ENCODE measurements at places on chromosomes 5 and 9.

DNA sequence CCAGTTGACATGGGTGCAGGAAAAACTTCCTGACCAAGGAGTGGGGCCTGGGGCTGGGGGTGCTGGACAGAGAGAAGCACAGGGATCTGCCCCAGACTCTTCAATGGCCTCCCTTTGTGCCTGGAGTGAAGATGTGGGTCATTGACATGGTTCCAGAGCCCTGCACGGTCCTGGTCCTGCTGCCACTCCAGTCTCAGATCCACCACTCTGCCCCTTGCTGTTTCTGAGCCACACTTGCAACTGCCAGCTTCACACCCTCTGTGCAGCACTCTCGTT lies 10.1 kb downstream of the PIP5K1B start:
- no peak for DNase-seq

DNA sequence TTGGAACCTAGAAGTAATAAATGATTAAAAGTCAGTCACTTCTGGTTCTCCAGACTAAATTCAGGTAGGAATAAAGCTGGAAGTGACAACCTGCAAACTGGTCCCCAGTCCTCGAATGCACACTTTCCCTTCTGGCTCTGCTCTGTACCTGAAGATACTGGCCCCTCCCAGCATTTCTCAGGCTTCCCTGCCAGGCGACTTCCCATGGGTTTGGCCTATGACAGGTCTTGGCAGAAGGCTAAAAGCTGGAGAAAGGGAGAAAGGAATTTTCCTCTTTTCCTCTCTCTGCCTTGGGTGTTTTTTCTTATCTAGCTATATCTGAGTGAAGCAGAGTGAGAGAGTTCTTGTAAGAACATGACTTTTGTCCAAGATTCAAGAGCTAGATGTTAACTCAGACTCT lies 1005.7 kb downstream of the DTWD2 start:
- DNase-seq, result no peak

- no peak for DNase-seq
Measured at GRCh38 chr9:15155323-15155722, 151.7 kb downstream of the TTC39B start.

GRCh38 chr5:102283102-102283797 lies 12.8 kb downstream of the SLCO4C1 start:
- DNase-seq, result no peak

DNA sequence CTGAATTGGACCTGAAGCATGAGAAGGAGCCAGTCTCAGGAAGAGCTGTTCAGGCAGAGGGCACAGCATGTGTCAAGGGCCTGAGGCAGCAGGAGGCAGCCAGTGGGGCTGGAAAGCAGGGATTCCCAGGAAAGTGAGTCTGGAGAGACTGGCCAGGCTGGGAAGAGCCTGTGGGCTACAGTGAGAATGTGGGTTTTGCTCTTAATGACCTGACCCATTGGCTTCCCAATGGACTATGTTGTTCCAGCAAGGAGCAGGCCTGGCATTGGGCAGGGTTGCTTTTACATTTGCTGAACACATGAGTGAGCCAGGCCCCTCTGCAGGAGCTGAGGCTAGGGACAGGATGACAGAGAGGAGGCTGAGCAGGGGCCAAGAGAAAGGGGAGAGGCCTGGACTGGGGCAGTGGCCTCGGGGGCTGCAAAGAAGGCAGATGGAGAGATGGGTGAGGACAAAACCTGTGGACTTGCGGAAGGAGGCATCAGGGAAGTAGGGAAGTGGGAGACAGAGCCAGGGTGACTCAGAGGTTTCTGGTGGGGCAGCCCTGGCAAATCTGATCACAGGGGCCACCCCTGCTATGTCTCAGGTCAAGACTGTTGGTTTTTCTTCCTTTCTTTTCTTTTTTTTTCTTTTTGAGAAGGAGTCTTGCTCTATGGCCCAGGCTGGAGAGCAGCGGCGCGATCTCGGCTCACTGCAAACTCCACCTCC lies 65.9 kb upstream of the NEK6 start:
- DNase-seq, result peak; percentile 60

DNA sequence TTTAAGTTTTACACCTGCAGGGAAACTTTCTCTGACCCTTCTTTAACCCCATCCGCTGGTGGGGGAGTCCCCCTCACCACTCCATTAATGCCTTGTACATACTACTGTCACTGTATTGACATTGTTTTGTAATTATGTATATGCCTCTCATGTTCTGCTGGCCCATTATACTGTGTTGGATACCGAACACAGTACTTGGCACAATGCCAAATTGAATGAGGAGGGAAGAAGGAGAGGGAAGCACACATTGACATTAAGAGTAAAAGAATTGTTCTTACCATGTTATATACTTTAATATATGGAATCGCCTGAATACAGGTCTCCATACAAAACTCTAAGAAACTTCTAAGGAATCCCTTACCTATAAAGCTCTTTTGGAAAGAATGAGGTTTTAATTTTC lies 73.6 kb upstream of the GRHPR start:
- DNase-seq, result no peak

- no peak for DNase-seq
Measured at GRCh38 chr9:117116084-117116483, 298.8 kb downstream of the ASTN2 start.

DNA sequence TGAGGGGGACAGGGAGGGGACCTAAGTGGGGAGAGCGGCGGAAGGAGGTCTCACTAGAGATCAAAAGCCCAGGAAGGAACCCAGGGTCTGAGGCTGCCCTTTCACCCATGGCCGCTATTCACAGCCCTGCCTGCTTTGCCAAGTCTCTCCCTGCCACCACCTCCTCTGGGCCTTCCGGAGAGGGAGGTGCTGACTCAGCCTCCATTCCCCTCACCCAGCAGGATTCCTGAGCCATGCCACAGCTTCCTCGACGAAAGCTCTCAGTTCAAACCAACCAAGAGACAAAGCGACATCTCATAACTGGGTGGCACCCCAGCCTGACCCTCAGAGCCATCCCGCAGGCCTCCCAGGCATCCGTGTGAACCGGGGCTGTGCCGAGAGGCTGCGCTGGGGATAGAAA lies 36.7 kb downstream of the PAX5 start:
- DNase-seq, result no peak

- DNase-seq, result no peak
Measured at GRCh38 chr5:82657033-82657699, 379.0 kb upstream of the RPS23 start.

- DNase-seq, result no peak
Measured at GRCh38 chr5:80871541-80871961, 88.6 kb upstream of the RASGRF2 start.

DNA sequence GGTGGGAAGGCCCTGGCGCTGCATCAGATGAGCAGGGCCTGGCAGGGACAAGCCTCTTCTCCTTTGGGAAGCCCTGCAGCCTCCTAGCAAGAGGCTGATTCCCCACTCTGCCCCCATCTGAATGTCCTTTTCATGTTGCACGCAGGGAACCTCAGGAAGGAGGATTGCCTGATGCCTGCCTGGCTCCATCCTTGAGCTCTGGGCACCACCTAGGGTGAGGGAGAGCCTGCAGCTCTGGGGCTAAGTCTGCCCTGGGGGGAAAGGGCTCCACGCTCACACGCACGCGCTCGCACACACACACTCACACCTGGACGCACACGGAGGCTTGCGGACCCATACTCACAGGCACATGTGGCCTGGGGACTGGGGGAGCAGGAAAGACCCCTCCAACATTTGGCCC lies 86.6 kb downstream of the LMX1B start:
- DNase-seq, result no peak
